ENCODE measurements at places on chromosomes 5 and 9.

- DNase-seq: no peak
Measured at GRCh38 chr5:93601802-93602155, 18.8 kb downstream of the NR2F1 start.

- no peak for DNase-seq
Measured at GRCh38 chr5:116838011-116838536, 263.5 kb upstream of the SEMA6A start.

DNA sequence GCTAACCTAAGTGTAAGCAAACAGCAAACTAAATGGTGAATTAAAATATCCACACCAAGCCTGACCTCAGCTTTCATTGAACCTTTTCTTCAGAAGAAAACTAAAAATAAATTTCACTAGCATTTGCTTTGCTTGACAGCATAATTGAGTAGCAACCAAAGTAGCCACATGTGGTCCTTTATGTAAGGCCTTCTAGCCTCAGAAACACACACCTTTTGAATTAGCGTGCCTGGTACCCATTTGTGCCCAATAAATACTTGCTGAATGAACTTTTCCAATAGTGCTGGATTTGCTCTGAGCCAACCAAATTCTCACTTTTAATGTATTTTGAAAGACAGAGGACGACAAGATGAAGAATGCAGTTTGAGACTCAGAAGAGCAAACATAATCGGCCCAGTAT, 2.1 kb upstream of the NIPBL start:
- DNase-seq: no peak

DNA sequence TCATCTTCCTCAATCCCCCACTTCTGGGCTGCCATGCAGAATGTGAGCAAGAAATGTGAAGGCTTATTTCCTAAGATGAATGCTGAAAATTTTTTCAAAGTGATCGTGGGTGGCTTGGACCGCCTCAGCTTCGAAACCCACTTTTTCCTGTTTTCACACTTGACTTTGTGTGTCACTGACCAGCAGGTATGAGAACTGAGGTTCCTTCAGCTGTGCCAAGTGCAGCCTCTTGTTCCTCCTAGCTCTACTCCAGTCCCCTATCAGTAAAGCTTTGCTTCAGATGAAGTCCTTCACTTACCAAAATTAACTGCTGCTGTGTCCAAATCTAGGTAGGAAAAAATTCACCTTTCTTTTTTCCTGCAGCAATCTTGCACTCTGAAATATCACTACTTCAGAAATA, 382.6 kb downstream of the DTWD2 start:
- DNase-seq: no peak

DNA sequence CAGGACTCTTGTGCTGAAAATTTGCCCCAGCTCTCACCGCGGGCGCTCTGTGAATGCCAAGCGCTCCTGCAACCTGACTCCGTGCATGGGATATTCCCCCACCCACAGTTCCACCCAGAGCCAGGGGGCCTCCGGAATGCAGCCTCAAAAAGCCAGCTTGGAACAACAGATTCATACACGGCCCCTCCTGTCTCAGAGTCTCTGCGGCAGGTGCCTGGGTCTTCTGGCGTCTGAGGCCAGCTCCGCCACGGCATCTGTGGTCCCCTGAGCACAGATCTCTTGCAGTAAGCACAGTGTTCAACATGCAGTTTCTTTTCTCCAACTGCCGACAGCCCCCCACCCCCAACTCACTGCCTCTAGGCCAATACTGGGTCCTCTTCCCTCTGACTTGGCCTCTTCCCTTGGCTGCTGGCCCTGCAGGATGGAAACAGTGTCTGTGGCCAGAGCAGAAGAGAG, 355.7 kb upstream of the IRX2 start:
- no peak for DNase-seq

- DNase-seq: no peak
Measured at GRCh38 chr5:74594137-74595040, 46.1 kb downstream of the ENC1 start.

- DNase-seq: no peak
Measured at GRCh38 chr9:136782452-136782851, 8.7 kb upstream of the TMEM141 start.
